Stimulated activated memory B cell treated with anti-CD40 and anti-IgM and Interleukin-4, amounts not matched to agents 10 μg/mL and 1 μg/mL and 100 μg/mL, for 72 hours (primary cell): ENCODE measurements at places on chromosomes 6 and 20.

DNA sequence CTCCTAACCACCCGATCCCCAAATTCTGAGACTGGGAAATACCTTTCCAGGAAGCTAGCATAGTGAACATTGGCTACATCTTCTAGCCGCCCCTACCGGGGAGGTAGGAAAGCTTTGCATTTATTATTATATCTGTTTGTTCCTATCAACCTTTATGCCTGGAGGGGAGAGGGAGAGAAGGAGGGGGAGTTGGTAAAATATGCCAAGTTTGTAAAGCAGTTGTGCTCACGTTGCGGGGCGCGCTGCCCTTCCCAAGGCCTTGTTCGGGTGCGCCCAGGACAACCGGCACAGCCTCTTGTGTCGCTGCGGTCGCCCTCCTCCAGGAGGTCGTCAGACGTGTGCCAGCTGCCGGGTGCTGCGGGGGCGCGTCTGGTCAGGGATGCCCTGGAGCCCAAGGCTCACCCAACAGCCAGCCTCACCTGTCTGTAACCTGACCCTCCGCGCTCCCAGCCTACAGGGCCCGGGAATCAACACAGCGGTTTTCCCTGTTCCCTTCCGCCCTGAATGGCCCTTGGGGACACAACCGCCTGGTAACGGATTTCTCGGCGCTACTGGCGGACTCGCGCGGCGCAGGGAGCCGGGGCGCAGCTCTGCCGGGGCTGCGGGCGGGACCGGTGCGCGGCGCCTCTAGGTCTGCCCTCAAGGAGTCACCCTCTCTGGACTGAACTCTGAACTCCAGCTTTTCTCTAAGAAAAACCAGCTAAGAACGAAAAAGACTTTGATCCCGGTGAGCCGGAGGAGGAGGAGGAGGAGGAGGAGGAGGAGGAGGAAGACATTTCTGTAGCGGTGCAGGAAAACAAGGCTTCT is 1.1 kb upstream of the OVOL2 start:
- no peaks in the 10 kb centered on the region for H3K36me3 ChIP-seq
- H3K27ac ChIP-seq: no peak overlapping the region
- H3K27me3 ChIP-seq: peaks cover 74% of the 10 kb centered on the region

DNA sequence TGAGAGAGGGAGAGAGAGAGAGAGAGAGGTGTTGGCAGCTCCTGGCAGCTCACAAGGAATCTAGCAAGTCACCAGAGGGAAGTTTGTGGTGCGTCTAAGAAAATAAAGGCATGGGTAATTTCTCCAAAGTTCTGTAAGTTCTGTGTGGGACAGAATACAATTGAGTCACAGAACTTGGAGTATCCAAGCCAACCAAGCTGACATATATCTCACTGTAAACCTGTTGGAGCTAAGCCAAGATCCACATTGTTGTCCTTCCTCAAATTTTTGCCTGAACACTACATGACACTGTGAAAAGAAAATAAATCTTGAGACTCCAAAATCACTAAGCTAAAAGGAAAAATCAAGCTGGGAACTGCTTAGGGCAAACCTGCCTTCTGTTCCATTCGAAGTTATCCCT is 436.7 kb downstream of the MEI4 start:
- H3K27me3 ChIP-seq: no peaks in the 10 kb centered on the region
- no peak for ATAC-seq
- no peak overlapping the region for H3K4me3 ChIP-seq
- H3K27ac ChIP-seq: no peak overlapping the region
- H3K36me3 ChIP-seq: no peaks in the 10 kb centered on the region

- no peak for ATAC-seq
- H3K36me3 ChIP-seq: peaks cover 44% of the 10 kb centered on the region
- H3K27ac ChIP-seq: no peak overlapping the region
- no peaks in the 10 kb centered on the region for H3K27me3 ChIP-seq
Measured at GRCh38 chr20:58682656-58683531, 9.7 kb upstream of the NPEPL1 start.

DNA sequence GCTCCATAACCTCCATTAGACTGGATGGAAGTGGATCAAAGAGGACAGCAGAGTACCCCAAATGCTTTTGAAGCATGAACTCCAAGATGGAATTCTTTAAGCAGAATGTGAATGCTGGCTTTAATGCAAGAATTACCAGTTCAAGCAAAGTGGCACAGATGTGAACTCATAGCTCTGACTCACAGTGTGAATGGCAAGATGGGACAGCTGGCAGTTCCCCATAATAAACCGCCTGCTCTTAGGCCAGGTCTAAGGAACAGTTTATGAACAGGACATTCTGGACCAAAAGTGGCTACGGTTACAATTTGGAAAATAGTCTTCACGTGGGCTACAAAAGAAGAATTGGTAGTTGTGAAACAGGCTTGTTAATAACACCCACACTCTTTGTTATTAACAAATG is 76.5 kb downstream of the SPTLC3 start:
- H3K27me3 ChIP-seq: no peaks in the 10 kb centered on the region
- no peaks in the 10 kb centered on the region for H3K4me1 ChIP-seq
- no peak overlapping the region for H3K4me3 ChIP-seq
- ATAC-seq: no peak
- no peaks in the 10 kb centered on the region for H3K36me3 ChIP-seq
- H3K27ac ChIP-seq: no peak overlapping the region

GRCh38 chr6:132734694-132735236 is 20.9 kb upstream of the VNN1 start:
- H3K4me3 ChIP-seq: no peak overlapping the region
- no peak overlapping the region for H3K27ac ChIP-seq
- H3K27me3 ChIP-seq: peaks cover 10% of the 10 kb centered on the region
- H3K36me3 ChIP-seq: no peaks in the 10 kb centered on the region
- H3K4me1 ChIP-seq: peaks cover 7% of the 10 kb centered on the region

DNA sequence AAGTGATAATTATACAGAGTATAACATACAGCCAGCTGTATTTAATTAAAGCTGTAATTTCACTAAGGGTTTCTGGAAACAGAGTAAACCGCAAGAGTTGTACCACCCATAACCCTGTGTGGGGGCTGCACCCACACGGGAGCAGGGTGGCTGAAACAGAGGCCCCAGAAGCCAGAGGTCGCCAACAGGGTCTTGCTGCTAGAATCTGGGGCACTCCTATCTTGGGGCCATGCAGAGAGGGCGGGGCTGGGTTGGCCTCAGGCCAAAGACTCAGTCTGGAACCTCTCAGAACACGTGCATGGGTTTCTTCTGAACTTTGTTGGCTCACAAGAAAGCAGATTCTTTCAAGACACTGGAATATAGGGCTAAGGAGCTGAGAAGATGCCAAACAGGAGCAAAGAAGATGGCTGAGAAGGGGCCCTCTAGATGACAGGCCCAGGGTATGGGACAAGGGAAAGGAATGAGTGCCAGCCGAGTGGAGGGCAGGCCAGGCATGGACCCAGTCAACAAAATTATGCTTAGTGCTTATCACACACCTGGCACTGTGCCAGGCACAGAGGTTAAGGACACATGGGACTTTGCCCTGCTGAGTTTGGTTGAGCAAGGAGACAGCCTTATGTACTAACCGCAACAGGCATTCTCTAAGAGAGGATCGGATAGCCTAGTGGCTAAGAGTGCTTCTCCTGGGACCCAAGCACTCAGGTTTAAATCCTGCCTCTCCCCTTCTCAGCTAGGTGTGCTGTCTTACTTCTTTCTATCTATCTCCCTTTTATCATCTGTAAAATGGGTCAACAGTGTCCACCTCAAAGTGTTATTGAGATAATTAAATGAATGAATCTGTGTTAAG is 96.6 kb upstream of the FOXP4 start:
- no peak overlapping the region for H3K27ac ChIP-seq
- no peaks in the 10 kb centered on the region for H3K4me1 ChIP-seq
- no peaks in the 10 kb centered on the region for H3K36me3 ChIP-seq
- H3K27me3 ChIP-seq: peaks cover 10% of the 10 kb centered on the region
- no peak overlapping the region for H3K4me3 ChIP-seq

DNA sequence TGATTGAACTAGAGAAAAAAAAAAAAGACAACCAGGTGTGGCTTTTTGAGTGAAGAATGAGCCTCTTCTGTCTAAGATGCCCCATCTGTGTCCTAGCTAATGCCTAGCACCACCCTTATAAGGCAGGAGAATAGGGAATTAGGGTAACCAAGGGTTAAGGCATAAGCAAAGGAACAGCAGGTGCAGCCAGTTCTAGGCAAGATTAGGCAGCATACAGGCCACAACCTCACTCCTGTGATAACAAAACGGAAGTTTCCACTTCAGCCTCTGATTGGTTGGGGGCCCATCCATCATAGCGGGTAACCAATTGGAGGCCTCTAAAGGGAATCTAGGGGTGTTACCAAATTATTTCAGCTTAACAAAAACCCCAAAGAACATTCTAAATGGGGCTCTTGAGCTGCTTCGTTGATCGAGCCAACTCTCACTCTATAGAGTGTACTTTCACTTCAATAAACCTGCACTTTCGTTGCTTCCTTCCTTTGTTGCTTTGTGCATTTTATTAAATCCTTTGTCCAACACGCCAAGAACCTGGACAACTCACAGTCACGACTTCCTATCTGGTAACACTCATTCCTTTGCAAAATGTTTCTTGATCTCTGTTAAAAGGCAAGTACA is 61.9 kb upstream of the TAGAP start:
- peaks cover 84% of the 10 kb centered on the region for H3K4me1 ChIP-seq
- peak; percentile 88 for ATAC-seq
- peak overlapping the region; percentile 92 for H3K27ac ChIP-seq
- no peaks in the 10 kb centered on the region for H3K36me3 ChIP-seq
- H3K4me3 ChIP-seq: peak overlapping the region; percentile 74

DNA sequence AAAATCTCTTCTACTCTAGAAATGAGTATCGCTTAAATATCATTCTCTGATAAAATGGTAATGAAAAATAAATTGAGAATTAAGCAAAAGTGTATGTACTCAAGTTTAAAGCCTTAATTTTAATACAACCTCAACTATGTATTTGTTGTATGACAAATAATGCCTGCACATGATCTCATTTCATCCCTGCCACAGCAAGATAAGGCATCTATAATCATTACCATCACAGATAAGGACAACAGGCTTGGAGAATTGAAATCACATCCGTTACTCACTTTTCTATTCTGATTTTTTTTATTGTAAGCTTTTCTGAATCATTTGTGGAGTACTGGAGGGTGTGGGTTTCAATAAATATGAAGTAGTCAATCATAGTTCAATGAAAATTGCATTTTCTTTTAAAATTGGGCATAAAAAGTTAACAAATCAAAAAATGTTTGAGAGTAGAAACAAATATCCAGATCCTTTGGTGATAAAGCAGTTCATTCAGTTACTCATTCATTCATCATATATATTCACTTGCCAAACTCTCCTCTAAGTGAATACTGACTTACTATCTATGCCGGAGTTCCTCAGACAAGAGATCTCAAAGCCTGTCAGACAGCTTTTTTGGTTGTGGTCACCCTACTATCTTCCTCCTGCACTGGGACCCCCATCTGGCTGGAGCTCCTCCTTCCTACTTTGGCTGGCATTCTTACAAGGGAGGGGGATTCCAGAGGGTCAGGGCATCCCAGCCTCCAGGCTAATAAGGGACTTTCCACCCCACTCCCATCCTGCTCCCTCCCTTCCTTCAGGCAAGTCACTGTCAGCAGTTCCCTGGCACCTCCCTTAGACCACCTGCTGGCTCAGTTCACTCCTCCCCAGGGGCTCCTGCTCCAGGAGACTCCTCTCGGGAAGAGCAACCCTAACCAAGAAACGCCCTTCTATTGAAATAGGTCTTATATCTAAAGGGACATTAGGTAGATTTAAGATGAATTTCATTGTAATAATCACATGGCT is 118.6 kb downstream of the OGFRL1 start:
- H3K27me3 ChIP-seq: peaks cover 30% of the 10 kb centered on the region
- no peak for ATAC-seq
- no peaks in the 10 kb centered on the region for H3K36me3 ChIP-seq
- no peak overlapping the region for H3K4me3 ChIP-seq

GRCh38 chr20:62378215-62378614 is 8.7 kb upstream of the RPS21 start:
- peaks cover 14% of the 10 kb centered on the region for H3K36me3 ChIP-seq
- peaks cover 2% of the 10 kb centered on the region for H3K27me3 ChIP-seq
- peaks cover 21% of the 10 kb centered on the region for H3K4me1 ChIP-seq
- no peak for ATAC-seq

- H3K4me3 ChIP-seq: no peak overlapping the region
- H3K27ac ChIP-seq: no peak overlapping the region
- H3K36me3 ChIP-seq: no peaks in the 10 kb centered on the region
- ATAC-seq: no peak
- H3K27me3 ChIP-seq: no peaks in the 10 kb centered on the region
Measured at GRCh38 chr20:11051136-11051535, 377.3 kb upstream of the JAG1 start.

DNA sequence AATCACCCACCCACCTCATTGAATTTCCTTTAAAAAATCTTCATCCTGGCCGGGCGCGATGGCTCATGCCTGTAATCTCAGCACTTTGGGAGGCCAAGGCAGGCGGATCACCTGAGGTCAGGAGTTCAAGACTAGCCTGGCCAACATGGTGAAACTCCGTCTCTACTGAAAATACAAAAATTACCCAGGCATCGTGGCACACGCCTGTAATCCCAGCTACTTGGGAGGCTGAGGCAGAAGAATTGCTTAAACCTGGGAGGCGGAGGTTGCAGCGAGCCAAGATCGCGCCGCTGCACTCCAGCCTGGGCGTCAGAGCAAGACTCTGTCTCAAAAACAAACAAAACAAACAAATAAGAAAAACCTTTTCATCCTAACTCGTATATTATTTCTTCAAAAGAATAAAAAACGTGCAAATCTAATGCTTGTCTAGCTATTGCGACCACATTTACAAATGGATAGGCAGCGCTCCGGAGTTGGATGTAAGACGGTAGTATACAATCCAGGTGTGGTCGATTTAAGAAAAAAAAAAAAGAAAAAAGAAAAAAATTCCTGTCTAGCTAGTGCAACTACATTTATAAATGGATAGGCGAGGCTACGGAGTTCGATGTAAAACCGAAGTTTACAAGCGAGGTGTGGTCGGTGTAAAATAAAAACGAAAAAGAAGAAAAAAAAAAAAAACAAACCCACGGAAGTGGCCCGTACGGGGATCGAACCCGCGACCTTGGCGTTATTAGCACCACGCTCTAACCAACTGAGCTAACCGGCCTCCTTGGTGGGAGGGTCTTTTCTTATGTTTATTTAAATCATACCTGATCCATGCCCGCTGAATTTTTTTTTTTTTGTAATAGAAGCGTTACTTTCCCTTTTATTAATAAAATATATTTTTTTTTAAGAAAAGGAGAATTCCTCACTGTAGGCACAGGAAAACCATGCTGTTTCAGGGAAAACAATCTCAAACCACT is 70.7 kb upstream of the PRSS16 start:
- H3K4me1 ChIP-seq: peaks cover 11% of the 10 kb centered on the region
- peak; percentile 62 for ATAC-seq
- H3K27ac ChIP-seq: peak overlapping the region; percentile 87

DNA sequence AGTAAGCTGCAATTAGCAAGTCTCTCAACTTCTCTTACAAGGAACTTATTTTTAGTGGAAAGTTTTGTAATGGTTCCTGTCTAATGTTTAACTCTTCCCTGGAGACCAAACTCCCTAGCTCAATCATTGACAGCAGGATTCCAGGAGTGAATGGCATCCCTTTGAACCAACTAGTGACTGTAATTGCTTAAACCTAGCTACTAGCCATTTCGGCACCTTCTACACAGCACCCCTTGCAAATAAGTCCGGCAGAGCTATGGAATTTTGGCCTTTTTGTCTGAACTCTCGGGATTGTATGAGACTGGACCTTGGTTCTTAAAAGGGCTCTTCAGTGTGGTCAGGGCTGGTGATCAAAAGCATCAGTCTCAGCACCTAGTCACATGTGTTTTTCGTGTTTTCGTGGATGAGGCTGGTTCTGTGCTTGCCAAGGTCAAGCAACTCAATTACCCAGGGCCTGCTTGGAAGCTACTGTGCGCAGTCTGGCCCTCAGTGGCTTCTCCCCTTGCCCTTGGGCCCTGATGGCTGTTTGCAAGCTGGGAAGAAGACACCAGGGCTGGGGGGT is 135.3 kb upstream of the NEDD9 start:
- H3K4me3 ChIP-seq: no peak overlapping the region
- no peak for ATAC-seq
- H3K27me3 ChIP-seq: no peaks in the 10 kb centered on the region
